ENCODE measurements at places on chromosomes 7 and 10.

DNA sequence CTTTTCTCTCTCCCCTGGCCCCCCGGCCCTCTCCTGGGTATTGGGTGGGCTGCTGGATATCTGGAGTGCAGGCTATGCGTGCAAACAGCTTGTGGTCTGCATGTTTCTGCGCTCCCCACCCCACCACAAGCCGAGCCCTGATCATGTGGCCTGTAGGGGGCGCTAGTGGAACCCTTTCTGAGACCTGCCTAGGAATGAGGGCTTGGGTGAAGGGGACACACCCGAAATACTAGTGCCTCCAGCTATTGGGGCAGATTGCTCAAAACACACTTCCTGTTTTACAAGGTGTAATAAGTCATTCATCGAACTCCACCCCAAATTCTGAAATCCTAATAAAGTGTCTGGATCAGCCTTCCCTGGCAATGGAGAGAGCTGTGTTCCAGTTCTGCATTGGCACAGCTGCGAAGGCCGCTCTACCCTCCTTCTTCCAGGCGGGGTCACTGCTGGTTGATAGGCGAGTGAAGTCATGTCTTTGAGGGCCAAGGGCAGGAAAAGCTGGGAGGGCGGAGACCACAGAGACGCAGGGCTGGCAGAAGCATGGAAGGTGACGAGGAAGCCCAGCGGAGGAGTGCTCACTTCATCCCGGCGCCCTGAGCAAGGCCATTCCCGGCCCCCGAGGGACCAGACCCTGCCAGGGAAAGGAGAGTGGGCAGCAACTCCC lies 19.8 kb upstream of the PRRT4 start:
- peak; percentile 65 for DNase-seq

DNA sequence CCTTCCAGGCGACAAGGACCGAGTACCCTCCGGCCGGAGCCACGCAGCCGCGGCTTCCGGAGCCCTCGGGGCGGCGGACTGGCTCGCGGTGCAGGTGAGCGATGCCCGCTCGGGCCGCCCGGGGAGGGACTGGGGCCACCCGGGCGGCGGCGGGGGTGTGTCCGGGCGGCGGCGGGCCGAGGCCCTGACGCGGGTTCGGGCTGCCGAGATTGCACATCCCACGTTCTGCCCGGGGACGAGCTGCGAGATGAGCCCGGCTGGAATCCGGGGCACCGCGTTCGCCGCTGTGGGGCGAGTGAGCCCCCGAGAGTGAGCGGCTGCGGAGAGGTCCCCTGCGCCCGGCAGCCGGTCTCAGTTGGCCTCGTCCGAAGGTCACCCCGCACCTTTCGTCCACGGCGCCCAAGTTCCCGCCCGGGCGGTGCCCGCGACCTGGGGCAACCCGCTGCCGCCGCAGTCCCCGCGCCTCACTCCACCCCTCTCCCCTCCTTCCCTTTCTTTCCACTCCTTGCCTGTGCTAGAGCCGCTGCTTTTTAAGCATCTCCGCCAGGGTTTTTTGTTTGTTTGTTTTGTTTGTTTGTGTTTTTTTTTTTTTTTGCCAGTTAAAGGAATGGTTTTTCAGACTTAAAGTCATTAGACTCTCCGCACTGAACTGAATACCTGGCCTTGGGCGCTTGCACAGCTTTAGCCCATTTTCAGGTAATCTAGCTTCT lies 515 bp downstream of the RALA start:
- peak; percentile 47 for DNase-seq

DNA sequence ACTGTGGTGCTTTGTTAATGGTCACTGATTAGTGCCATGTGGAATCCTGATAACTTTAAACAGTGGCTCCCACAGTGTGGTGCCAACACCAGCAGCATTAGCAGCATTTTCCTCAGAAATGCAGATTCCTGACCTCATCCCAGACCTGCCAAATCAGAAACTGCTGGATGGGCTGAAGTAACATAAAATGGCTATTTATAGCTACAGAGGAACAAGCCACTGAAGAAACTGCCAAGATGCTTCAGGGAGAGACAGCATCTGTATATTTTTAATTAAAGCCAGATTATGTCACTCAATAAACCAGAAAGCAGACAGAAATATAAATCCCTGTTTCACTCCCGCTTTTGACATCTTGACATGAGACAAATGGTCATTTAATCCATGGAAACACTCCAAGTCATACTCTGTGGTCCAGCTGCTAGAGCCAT lies 178.5 kb downstream of the AMPH start:
- DNase-seq, result no peak

DNA sequence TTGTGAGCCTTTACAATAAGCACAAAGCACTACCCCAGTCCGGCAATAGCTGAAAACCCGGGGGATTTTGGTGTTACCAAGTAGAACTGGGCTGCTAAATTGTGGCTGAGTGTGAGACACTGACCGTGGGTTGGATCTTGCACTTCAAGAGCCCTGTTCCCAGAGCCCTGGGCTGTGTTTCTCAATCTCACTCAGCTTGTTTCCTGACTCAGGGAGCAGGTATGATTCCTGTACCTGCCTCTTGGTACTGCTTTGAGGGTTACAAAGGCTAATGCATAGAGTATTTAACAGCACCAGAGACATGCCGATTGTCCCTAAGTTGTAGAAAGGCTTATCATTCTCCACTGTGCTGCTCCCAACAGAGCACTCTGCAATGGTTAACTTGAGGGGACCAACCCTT lies 134.6 kb downstream of the TEX36 start:
- DNase-seq, result no peak

GRCh38 chr7:25350041-25350440 lies 121.8 kb upstream of the NPVF start:
- DNase-seq, result no peak

- peak; percentile 41 for DNase-seq
Observed at GRCh38 chr10:130127364-130128061, 8.7 kb upstream of the GLRX3 start.

- no peak for DNase-seq
Observed at GRCh38 chr10:3126741-3127346, 45.7 kb downstream of the PITRM1 start.

- no peak for DNase-seq
Observed at GRCh38 chr7:99766484-99767099, 17.4 kb downstream of the CYP3A4 start.

Measured in HL-60 (cell line).